Hair follicle dermal papilla cell (primary cell): ENCODE measurements at places on chromosomes 6 and 20. TPM values are rescaled to one million over a fixed set of nuclear protein-coding genes. Genes with fewer than 3 reads are reported as not detected.

ADGRG6 gene
- total RNA-seq: 0.32 and 0.36 TPM in 2 replicates

SNPH gene
- 10.7 and 13.3 TPM in 2 replicates for total RNA-seq

CALHM4 gene
- not detected in 2 replicates for total RNA-seq

BPIFB2 gene
- total RNA-seq: not detected in 2 replicates

MMP24 gene
- total RNA-seq: 0.73 and 0.81 TPM in 2 replicates

PDE7B gene
- total RNA-seq: 50.4 and 51.0 TPM in 2 replicates

ULBP3 gene
- total RNA-seq: 18.0 and 18.8 TPM in 2 replicates

ZNF341 gene
- total RNA-seq: 1.7 and 2.6 TPM in 2 replicates

LPA gene
- not detected in 2 replicates for total RNA-seq

ADGB gene
- not detected in 2 replicates for total RNA-seq

BTN1A1 gene
- not detected in 2 replicates for total RNA-seq

RGS17 gene
- total RNA-seq: 2.3 and 2.6 TPM in 2 replicates

SCUBE3 gene
- total RNA-seq: 3.0 and 9.4 TPM in 2 replicates

LTA gene
- not detected in 2 replicates for total RNA-seq

KCNK15 gene
- 115 and 133 TPM in 2 replicates for total RNA-seq

METTL24 gene
- total RNA-seq: 0.36 and 1.5 TPM in 2 replicates

EXOC2 gene
- total RNA-seq: 29.3 and 29.7 TPM in 2 replicates

BEND3 gene
- 3.0 and 3.9 TPM in 2 replicates for total RNA-seq

DNAH8 gene
- total RNA-seq: under 0.01 TPM in 1 of 2 replicates, not detected in the other

COL9A1 gene
- total RNA-seq: not detected in 2 replicates

PTCHD4 gene
- total RNA-seq: 2.4 and 4.7 TPM in 2 replicates

CEBPB gene
- total RNA-seq: 146 and 162 TPM in 2 replicates

OR2W1 gene
- total RNA-seq: not detected in 2 replicates

ALDH8A1 gene
- total RNA-seq: 0.12 and 0.16 TPM in 2 replicates
